ENCODE measurements at places on chromosomes 2 and 18.

DNA sequence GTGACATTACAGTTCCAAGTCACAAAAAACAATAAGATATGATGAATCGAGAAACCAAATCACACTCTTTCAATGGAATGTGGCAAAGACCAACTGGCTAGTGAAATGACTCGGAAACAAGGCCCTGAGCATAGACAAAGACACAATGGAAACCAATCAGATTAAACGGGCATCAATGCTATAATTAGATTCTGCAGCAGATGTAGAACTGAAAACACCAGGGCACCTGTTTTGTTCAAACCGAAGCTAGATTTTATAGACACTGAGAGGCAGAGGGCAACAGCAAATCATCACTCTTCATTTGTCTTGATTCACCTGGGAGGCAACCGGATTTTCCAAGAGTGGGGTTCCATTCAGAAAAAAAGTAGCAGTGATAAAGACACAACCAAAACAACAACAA is 92.8 kb upstream of the BARD1 start:
- no peaks in the 10 kb centered on the region for H3K4me1 ChIP-seq
- DNase-seq = no peak
- H3K27ac ChIP-seq = no peak overlapping the region
- H3K27me3 ChIP-seq = no peaks in the 10 kb centered on the region
- H3K4me3 ChIP-seq = no peak overlapping the region

DNA sequence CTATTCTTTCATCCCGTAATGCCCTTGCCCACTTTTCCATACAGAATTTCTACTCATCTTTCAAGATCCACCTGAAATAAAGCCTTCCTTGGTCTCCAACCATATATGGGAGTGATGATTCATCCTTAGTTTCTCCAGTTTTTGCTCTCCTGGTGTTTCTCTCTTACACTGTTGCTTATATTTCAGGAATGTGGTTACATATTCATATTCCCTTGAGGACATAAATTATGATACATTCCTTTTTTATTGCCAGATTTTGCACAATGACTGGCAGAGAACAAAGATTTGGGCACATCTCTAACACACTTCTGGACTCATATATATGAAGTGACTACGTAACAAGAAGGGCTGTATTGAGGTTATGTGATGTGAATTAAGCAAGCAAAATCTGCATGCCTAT is 1573.4 kb upstream of the NXPH2 start:
- H3K4me1 ChIP-seq = no peaks in the 10 kb centered on the region
- H3K27me3 ChIP-seq = no peaks in the 10 kb centered on the region
- H3K27ac ChIP-seq = no peak overlapping the region
- no peak overlapping the region for H3K4me3 ChIP-seq
- H3K36me3 ChIP-seq = no peaks in the 10 kb centered on the region

GRCh38 chr2:39780825-39781600 is 2.0 kb upstream of the THUMPD2 start:
- peaks cover 4% of the 10 kb centered on the region for H3K4me1 ChIP-seq
- H3K4me3 ChIP-seq = no peak overlapping the region
- H3K36me3 ChIP-seq = no peaks in the 10 kb centered on the region
- H3K27me3 ChIP-seq = no peaks in the 10 kb centered on the region

DNA sequence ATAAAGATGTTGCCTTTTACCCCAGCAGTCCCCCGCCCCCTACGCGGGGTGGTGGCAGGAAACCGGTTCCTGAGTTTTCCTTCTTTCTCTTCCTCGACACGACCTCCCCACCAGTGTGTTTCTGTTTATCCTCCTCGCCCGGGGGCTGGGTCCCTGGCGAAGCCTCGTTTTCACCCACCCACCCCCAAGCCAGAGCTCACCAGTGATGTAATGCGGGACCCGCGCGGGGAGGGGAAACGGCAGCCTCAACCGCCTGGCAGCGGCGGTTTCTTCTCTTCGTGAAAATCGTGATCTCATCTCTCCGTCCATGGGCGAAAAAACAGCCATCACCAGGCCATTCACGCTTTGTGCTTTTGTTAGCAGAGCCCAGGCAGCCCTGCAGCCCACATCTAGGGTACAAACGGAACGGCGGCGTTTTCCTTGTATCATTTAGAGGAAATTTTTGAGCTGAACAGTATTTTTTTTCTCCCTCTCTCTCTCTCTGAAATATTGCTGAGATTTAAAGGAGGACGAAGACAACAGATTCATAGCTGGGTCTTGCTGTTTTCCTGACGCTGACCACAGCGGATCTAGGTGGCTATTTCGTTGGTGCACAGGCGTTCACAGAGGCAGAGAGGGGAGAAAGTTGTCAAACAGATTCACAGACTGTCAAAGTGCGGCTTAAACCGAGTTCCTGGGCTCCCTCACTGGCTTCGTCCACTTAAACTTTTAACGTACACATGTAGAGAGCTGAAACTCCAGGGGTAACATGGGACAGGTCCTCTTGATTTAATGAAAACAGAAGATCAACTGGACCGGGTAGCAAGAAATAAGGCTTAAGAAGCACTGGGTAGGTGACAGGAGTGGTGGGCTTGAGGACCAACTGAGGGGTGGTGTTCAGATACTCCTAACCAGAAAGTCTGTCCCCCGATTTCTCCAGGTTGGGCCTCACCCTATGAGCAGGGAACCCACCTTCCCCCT is 21.9 kb upstream of the PAX3 start:
- peaks cover 4% of the 10 kb centered on the region for H3K4me1 ChIP-seq
- peaks cover 71% of the 10 kb centered on the region for H3K27me3 ChIP-seq
- DNase-seq = peak; percentile 28
- H3K36me3 ChIP-seq = no peaks in the 10 kb centered on the region
- no peak overlapping the region for H3K27ac ChIP-seq

DNA sequence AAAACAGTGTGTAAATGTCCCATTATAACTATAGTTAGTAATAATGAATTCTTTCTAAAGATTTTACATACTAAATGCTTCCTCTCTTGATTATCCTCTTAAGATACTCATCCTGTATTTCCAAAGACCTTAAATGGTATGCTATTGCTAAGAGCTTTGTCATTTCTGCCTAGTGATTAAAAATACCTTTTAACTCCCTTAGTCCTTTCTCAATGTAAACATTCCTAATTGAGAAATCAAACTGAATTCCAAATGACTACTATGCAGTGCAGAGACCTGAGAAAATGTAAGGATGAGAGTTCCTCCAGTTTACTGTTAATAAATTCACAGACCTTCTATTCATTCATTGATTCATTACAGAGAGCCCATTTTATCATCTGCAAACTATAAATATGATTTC is 86.9 kb downstream of the SOS1 start:
- DNase-seq = no peak
- H3K36me3 ChIP-seq = no peaks in the 10 kb centered on the region
- H3K27me3 ChIP-seq = no peaks in the 10 kb centered on the region
- no peak overlapping the region for H3K4me3 ChIP-seq

DNA sequence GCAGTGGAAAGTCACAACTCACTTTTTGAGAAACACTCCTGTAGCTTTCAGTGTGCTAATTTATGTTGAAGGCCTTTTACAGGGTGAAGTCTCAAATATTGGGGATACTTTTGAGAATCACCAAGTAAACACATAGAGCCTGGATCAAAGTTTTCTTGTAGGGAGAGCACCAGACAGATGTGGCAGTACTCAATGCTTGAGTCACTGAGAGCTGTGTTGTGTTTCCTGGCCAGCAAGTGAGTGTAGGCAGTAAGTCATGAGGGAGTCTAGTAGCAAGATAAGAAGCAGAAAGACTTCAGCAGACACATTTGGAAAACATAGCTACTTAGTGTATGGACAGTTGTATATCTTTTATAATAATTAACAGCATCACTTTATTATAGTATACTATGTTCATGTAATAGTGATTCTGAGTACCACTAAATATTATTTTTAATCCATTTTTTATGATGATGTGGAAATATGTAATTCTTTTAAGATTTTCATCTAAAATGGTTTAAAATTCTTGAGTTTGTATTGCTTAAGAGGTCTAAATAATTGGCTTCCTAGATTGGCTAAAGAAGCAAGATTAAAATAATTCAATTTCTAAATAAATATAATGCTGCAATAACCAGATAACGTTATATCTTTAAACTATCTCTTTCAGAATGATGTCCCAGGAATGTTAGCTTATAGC is 12.8 kb downstream of the PSMD1 start:
- no peaks in the 10 kb centered on the region for H3K27me3 ChIP-seq
- peaks cover 14% of the 10 kb centered on the region for H3K4me1 ChIP-seq
- H3K27ac ChIP-seq = peak overlapping the region; percentile 74
- no peaks in the 10 kb centered on the region for H3K36me3 ChIP-seq
- peak; percentile 37 for DNase-seq
- H3K4me3 ChIP-seq = no peak overlapping the region

- no peaks in the 10 kb centered on the region for H3K27me3 ChIP-seq
- no peaks in the 10 kb centered on the region for H3K36me3 ChIP-seq
- no peak overlapping the region for H3K4me3 ChIP-seq
- no peak overlapping the region for H3K27ac ChIP-seq
Observed at GRCh38 chr2:205347899-205348298, 334.4 kb upstream of the NRP2 start.

GRCh38 chr2:153474407-153474806 is 4.2 kb downstream of the RPRM start:
- H3K27me3 ChIP-seq = peaks cover 32% of the 10 kb centered on the region
- H3K36me3 ChIP-seq = no peaks in the 10 kb centered on the region
- peaks cover 28% of the 10 kb centered on the region for H3K4me1 ChIP-seq

DNA sequence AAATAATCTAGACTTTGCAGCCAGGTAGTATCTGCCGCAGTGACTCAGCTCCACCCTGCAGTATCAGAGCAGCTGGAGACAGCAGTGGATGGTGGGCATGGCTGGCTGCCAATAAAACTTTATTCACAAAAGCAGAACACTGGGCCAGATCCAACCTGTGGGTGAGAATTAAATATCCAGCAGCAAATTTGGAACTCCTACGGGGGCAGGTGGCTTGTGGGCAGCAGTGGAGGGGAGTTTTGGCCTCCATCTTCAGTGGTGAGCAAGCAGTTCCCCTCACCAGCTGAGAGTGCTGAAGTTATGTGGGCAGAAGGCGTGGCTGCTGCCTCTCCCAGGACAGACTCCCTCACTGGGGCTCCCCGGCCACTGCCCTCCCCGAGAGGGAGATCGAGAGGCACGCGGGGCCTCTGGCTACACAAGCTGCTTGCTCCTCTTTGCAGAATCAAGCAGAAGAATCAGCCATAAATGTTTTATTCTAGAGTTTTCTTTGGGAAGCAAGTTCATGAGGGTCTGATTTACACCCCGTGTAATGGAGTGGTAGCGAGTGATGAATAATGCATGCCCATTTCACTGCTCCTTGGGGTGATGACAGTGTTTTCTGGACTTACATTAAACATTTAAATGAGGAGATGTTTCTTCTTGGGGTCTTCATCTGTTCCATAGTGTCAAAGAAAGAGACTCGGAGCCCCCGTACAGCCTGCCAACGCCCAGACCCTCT is 204.3 kb downstream of the SEPTIN10 start:
- H3K4me1 ChIP-seq = peaks cover 2% of the 10 kb centered on the region
- H3K27ac ChIP-seq = no peak overlapping the region
- H3K27me3 ChIP-seq = no peaks in the 10 kb centered on the region

GRCh38 chr2:215760091-215760490 is 253.3 kb downstream of the MREG start:
- no peaks in the 10 kb centered on the region for H3K27me3 ChIP-seq
- peaks cover 3% of the 10 kb centered on the region for H3K4me1 ChIP-seq
- no peak for DNase-seq
- H3K27ac ChIP-seq = no peak overlapping the region
